ENCODE measurements at places on chromosomes 7 and 10.

DNA sequence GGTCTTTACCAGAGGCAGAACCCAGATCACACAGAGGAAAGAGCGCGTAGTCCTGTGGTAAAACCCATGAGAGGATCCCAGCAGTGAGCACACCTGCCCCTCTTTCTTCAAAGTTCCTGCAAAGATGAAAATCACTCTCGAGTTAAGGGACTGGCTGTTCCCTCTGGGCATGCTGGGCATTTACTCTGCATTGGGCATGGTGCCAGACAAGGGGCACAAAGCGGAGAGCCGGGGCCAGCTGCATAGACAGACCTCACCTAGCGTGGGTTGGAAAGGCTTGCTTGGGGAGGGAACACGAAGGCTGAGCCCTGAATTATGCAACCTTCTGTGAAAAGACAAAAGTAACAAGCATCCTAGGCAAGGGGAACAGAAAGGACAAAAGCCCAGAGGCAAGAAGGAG is 120.0 kb upstream of the TCERG1L start:
- no peaks in the 10 kb centered on the region for H3K36me3 ChIP-seq
- H3K4me1 ChIP-seq: peaks cover 34% of the 10 kb centered on the region
- H3K4me3 ChIP-seq: no peak overlapping the region
- peaks cover 47% of the 10 kb centered on the region for H3K27me3 ChIP-seq
- DNase-seq: no peak

GRCh38 chr10:19915816-19916215 is 99.6 kb downstream of the PLXDC2 start:
- no peaks in the 10 kb centered on the region for H3K27me3 ChIP-seq
- no peak overlapping the region for H3K4me3 ChIP-seq
- H3K4me1 ChIP-seq: peaks cover 2% of the 10 kb centered on the region
- DNase-seq: no peak
- H3K27ac ChIP-seq: no peak overlapping the region

DNA sequence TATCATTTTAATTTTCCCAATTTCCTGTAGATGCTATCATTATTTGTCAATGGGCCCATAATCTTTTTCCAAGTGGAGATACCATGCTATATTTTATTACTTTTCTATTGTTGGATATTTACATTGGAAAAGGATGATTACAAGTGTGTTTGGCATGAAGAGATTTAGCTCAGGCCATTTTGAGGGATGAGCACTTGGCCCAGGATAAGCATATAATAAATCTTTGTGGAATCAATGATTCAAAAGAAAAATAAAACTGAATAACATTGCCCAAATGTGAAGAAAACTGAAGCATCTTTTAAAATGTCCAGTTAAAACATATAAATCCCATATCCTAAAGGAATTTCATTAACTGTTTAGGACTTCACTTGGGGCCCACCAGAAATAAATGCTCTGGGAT is 260.9 kb upstream of the BMPER start:
- H3K4me3 ChIP-seq: no peak overlapping the region
- DNase-seq: no peak
- no peaks in the 10 kb centered on the region for H3K27me3 ChIP-seq
- no peak overlapping the region for H3K27ac ChIP-seq

- peak; percentile 63 for DNase-seq
- H3K4me1 ChIP-seq: no peaks in the 10 kb centered on the region
- no peak overlapping the region for H3K4me3 ChIP-seq
- no peaks in the 10 kb centered on the region for H3K36me3 ChIP-seq
- H3K27ac ChIP-seq: no peak overlapping the region
Measured at GRCh38 chr10:77328272-77328816, 309.3 kb downstream of the KCNMA1 start.

- H3K27ac ChIP-seq: no peak overlapping the region
- DNase-seq: no peak
- peaks cover 72% of the 10 kb centered on the region for H3K4me1 ChIP-seq
- H3K27me3 ChIP-seq: no peaks in the 10 kb centered on the region
- peaks cover 12% of the 10 kb centered on the region for H3K36me3 ChIP-seq
- no peak overlapping the region for H3K4me3 ChIP-seq
Measured at GRCh38 chr10:70682920-70683600, 10.8 kb downstream of the ADAMTS14 start.

GRCh38 chr7:47887016-47887640 is 61.1 kb downstream of the PKD1L1 start:
- DNase-seq: peak; percentile 35
- H3K27me3 ChIP-seq: no peaks in the 10 kb centered on the region
- H3K4me1 ChIP-seq: peaks cover 37% of the 10 kb centered on the region
- H3K27ac ChIP-seq: no peak overlapping the region
- no peaks in the 10 kb centered on the region for H3K36me3 ChIP-seq
- no peak overlapping the region for H3K4me3 ChIP-seq

- peaks cover 29% of the 10 kb centered on the region for H3K4me1 ChIP-seq
- no peak overlapping the region for H3K4me3 ChIP-seq
- no peaks in the 10 kb centered on the region for H3K36me3 ChIP-seq
- H3K27ac ChIP-seq: no peak overlapping the region
- peaks cover 97% of the 10 kb centered on the region for H3K27me3 ChIP-seq
Measured at GRCh38 chr10:100731407-100732240, 13.8 kb upstream of the PAX2 start.

GRCh38 chr10:84172467-84173356 is 889 bp upstream of the GPR15LG start:
- no peaks in the 10 kb centered on the region for H3K36me3 ChIP-seq
- H3K27ac ChIP-seq: no peak overlapping the region
- DNase-seq: no peak
- no peaks in the 10 kb centered on the region for H3K27me3 ChIP-seq
- H3K4me3 ChIP-seq: no peak overlapping the region

DNA sequence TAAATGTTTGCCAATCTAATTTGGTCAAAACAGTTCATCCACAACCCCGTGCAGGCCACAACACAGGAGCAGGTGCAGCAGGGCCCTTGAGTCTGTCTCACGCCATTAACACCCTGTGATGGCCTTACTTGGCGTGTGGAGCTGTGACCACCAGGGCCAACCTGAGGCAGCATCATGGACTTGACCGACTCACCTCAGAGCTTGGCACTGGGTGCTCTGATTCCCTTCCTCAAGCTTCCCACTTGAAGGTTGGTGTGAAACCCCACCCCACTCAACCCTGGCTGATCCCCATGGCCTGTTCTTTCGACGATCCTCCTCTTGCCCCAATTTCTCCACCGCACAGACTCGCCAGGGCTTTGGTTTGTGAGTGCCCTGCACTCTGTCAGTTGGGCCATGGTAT is 623.1 kb downstream of the PTPRN2 start:
- no peak for DNase-seq
- H3K4me1 ChIP-seq: no peaks in the 10 kb centered on the region
- no peak overlapping the region for H3K4me3 ChIP-seq
- H3K27ac ChIP-seq: no peak overlapping the region
- peaks cover 24% of the 10 kb centered on the region for H3K27me3 ChIP-seq
